ENCODE measurements at places on chromosomes 3 and 15.

- DNase-seq, result no peak
These were observed 32.8 kb downstream of the LRRK1 start for GRCh38 chr15:100951965-100952364.

- no peak for DNase-seq
These were observed 3.0 kb upstream of the PLCH1 start for GRCh38 chr3:155747946-155748290.

DNA sequence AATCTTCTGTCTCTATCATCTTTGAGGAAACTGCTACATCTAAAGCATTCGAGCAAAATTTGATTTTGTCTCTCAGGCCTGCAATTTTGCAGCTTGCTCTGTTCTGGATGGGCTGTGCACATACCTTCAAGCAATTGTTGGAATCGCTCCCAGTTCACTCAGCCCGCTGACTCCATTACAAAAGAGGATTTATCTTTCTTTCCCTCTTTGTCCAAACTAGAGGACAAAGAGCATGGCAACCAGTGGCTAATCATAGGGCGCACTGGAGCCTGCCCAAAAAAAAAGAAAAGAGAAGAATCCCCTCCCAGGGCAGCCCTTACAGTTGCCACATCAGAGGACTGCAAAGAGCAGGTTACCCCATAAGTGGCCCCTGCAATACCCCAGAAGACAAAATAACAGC lies 49.0 kb upstream of the DUT start:
- no peak for DNase-seq

DNA sequence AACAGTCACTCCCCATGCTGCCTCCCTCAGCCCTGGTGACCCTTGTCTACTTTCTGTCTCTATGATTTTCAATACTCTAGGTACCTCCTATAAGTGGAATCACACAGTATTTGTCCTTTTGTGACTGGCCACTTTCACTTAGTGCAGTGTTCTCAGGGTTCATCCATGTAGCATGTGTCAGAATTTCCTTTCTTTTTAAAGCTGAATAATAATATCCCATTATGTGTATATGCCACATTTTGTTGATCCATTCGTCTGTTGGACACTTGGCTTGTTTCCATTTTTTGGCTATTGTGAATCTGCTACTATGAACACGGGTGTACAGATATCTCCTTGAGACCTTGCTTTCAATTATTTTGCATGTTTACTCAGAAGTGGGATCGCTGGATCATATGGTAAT lies 34.1 kb downstream of the PML start:
- no peak for DNase-seq

GRCh38 chr3:139472380-139473010 lies 3.8 kb downstream of the RBP2 start:
- DNase-seq, result no peak

GRCh38 chr15:27065151-27065550 lies 94.2 kb downstream of the GABRG3 start:
- no peak for DNase-seq

DNA sequence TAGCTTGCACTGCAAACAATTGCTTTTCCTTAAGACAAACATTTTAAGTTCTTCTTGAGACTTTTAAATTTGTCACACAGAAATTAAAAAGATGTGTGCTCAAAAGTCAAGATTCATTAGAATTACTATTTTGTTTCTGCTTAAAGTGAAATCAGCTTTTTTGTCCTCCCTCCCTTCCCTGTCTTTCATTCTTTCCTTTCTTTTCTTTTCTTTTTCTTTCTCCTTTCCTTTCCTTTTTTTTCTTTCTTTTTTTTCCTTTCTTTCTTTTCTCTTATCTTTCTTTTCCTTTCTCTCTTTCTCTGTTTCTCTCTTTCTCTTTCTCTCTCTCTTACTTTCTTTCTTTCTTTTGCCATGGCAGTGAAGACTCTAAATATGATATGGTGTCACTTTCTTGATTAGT lies 37.8 kb downstream of the FBXL2 start:
- no peak for DNase-seq

- no peak for DNase-seq
These were observed 27.2 kb downstream of the TIMP4 start for GRCh38 chr3:12131351-12132090.

GRCh38 chr15:82177291-82178010 lies 85.1 kb downstream of the EFL1 start:
- no peak for DNase-seq

DNA sequence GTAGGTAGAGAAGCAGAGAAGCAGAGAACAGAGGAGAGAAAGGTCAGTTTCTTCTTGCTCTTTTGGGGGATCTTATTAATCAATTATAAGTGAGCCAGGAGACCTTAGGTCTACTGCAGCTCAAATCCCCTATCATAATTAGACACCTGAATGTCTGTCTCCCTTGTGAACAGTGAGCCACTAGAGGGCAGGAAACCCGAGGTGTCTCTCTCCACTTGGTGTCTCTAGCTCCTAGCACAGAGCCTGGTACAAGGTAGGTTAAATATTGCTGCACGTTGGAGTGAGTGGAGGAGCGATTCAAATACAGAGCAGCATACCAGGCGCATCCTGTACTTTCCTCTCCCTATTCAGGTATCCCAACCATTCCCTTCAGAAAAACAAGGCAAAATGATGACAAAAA lies 2.0 kb upstream of the ST8SIA2 start:
- DNase-seq, result no peak

GRCh38 chr3:153572654-153573053 lies 410.6 kb downstream of the RAP2B start:
- no peak for DNase-seq

- DNase-seq, result no peak
These were observed 2.6 kb downstream of the SMAD3 start for GRCh38 chr15:67067930-67068551.

GRCh38 chr15:49978121-49978520 lies 140.9 kb downstream of the ATP8B4 start:
- DNase-seq, result no peak

DNA sequence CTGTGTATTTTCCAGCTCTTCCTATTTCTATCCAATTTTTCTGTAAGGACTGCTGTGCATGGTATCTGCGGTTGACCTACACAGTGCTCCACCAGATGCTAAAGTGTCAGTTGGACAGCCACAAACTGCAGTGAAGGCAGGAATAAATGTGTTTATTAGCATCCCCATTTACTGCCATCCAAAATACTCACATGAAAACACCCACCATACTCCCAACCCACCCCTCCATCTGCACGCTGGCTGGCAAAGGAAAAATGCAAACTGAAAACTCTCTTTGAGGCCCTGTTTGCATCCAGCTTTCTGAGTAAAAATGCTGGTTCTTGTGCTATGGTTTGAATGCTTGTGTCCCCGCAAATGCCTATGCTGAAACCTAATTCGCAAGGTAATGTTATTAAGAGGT lies 515.5 kb downstream of the ZNF385D start:
- DNase-seq, result no peak

GRCh38 chr3:143585720-143586456 lies 262.4 kb downstream of the SLC9A9 start:
- DNase-seq, result no peak
